ENCODE measurements at places on chromosomes 7 and 10.

DNA sequence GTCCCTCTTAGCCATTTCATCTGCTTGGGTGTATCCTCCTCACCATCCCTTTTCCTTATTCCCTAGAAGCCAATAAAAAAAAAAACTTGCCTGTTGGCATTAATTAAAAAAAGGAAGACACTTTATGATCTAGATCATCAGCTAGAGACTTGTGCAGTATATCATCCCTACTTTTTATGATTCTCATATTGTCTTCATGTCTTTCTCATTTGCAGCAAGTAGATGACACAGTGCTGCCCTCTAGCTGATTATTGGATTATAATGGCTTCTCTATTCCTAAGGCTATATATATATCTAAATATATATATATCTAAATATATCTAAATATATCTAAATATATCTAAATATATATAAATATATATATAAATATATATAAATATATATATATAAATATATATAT, 272.4 kb upstream of the LRGUK start:
- DNase-seq = peak; percentile 65

DNA sequence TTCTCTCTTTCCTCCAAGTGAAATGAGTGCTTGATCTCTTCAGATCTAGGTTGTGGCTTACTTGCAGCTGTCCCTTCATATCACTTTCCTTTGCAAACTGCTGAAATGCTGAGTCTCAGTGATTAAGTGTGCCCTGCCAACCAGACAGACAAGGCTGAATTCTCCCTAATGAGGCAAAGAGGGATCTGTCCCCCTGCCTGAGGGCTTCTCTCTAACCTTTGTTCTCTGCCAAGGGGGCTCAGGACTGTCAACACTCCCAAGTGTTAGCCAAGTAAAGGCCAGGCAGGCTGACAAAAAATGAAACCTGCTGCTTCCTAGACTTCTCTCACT, at the start of gene MSS51:
MSS51 (minus strand) TSS at position 24 of the 330 bp plus-strand sequence. CDS start 5,277 bp downstream, outside the sequence.
- DNase-seq = no peak

DNA sequence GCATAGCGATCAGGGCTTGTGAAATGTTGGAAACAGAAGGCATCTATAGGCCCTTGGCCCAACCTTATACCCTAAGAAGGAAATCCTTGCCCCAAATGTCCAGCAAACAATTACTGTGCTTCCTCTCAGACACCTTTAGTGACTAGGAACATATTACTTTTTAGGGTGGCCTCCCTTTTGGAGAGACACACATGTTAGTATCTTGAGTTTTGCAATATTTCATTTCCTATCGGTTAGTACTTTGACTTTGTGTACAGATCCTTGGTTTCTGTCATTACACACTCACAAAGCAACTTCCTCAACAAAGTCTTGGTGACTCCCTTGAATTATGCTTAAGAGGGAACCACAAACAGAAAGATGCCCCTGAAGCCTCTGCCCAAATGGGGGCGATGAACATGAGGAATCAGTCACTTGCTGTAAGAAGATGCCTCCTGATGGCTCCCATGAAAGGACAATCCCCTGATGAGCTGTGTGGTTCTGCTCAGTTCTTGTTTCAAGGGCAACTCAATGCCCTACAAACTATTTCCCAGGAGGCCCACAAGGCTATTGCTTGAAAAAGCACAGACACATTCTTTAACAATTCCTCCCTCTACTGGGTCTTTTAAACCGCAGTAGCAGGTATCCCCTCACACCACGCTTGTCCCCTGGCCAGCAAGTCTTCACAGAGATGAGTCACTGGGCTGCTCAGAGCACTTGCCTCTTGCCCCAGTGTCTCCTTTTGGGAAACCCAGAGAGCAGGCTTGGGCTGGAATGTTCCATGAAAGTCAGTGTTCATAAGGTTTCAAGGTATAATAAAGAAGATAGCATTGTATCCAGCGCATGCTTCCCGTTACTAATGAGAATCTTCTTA, 196.2 kb downstream of the FANK1 start:
- DNase-seq = peak; percentile 29

DNA sequence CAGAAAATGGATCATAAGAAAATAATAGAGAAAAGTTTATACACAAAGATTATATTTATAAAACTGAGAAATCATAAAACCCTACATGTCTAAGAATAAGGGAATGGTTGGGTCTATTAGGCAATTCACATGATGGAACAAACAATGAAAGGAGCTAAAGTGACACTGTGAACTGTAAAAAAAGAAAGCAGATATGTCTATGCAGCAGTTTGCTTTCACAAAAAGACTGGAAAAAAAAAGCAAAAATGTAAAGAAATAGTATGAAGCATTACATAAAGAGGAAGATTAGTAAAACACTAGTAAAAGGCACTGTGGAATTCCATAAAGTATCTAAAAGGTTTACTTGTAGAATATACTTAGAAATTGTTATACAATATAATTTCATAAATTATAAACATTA, 95.9 kb downstream of the HBP1 start:
- DNase-seq = no peak

- DNase-seq = no peak
These were observed 33.3 kb upstream of the MNX1 start for GRCh38 chr7:157043745-157044144.

DNA sequence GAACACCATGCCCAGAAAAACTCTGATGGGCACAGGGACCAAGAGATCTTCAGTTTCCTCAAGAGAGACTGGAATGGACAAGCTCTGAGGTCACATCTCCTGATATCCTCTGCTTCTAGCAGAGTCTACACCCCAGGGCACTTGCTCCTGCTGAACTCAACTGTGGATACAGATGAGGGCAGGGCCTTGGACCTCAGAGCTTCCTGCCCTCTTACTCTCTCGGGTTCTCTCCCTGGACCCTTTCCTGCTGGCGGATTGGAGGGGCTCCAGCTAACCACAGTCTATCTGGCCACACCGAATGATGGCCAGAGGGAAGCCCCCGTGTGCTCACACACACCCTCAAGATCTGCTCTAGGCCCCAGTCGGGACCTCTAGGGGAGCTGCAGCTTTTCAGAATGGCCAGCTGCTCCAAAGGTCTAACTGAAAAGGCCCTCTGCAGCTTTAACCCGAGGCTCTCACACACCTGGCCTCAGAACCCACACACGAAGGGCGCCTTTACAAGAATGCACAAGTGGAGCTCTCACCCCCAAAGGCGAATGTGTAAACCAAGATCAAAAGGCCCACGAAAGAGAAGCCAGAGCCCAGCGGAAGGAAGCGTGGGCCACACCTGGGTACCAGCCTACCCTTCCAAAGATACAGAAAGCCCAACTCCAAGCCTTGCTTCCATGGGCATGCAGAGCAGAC, 65.5 kb downstream of the FAM53B start:
- DNase-seq = no peak
